Stimulated activated CD4-positive, alpha-beta T cell treated with anti-CD3 and anti-CD28 coated beads, Interleukin-15, amount 100 ng/mL, for 1 hour (primary cell): ENCODE measurements at places on chromosomes 11 and 22.

DNA sequence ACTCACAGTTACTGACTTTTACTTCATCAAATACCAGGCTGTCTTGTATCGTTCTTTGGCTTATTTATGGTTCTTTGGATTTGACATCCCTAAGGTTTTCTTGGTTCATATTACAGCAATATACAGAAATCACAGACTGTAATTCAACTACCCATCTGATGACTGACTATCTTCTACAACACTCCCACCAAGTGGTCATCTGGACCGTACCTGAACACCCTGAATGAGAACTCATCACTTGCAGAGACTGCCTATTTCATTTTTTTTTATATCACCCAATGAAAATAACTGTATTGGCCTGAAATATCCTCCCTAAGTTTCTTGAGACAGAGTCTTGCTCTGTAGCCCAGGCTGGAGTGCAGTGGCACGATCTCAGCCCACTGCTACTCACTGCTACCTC lies 9.5 kb upstream of the UPB1 start:
- no peak for DNase-seq

DNA sequence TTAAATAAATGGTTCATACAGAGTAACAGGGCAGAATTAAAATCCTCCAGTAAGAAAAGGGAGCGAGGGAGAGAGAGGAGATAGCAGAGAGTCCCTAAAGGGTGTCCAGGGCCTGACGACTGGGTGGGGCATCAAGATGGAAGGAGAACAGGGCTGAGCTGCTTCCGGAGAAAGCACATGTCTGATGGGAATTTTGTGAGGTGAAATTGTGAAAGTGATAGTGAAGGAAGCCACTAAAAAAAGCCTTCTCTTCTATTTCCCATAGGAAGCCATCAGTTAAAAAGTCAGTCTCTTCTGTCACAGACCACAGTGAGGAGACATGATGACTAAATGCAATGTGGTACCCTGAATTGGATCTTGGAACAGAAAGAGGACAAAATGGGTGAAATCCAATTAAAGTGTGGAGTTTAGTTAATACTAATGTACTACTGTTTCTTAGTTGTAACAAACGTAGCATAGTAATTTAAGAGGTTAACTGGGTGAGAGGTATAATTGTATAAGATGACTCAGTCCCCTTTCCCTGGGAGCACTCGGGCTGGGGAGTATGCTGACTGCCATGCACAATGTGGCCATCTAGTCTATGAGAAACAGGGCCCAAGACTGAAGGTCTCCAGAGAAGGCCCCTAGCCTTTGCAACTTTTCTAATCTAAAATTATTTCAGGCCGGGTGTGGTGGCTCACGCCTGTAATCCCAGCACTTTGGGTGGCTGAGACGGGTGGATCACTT lies 29.5 kb upstream of the FCHSD2 start:
- no peak for DNase-seq

- DNase-seq, result no peak
These were observed 45.4 kb downstream of the KCNC1 start for GRCh38 chr11:17779861-17780594.

DNA sequence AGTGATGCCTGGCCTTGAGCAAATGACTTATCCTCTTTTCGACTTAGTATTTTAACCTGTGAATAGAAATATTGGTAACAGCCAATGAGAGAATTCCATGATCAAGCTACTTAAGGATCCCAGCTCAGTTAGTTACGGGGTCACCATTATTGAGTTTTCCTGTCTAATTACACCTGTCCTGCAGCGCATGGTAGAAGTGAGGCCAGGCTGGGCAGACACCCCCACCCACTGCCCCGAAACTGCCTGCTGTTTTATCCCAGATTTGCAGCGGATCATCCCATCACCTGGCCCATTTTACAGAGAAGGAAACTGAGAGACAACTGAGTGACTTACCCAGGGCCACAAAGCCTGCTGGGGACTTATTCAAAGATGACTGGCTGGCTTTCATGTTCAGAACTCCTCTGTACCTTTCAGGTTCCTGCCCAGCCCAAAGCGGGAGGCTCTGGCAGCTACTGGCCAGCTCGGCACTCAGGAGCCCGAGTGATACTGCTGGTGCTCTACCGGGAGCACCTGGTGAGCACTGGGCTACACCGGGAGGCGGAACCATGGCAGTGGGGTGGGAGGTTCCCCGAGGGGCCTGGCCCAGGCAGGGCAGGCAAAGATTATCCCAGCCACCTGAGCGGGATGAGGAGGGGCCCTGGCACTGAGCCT lies 1.4 kb downstream of the MUS81 start:
- no peak for DNase-seq

GRCh38 chr11:44949160-44950030 lies 1.3 kb downstream of the TP53I11 start:
- DNase-seq, result no peak

DNA sequence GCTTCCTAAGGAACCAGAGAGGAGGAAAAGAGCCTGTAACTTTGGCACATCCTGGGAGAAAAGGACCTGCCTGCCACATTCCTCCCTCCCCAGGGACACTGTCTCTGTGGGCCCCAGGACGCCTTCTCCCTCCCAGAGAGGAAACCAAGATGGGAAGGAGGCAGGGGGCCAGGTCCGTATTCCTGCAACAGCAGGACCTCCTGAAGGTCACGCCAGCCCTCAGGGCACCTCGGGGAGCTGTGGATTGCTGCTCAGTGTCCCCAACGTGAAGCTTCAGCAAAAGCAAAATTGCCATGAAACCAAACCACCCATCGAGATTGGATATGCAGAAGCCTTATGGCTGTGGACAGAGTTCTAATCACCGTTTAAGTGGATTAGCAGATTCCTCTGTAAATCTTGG lies 86.7 kb downstream of the ARHGAP8 start:
- DNase-seq, result no peak

GRCh38 chr11:79404325-79404724 lies 36.5 kb downstream of the TENM4 start:
- DNase-seq, result no peak

DNA sequence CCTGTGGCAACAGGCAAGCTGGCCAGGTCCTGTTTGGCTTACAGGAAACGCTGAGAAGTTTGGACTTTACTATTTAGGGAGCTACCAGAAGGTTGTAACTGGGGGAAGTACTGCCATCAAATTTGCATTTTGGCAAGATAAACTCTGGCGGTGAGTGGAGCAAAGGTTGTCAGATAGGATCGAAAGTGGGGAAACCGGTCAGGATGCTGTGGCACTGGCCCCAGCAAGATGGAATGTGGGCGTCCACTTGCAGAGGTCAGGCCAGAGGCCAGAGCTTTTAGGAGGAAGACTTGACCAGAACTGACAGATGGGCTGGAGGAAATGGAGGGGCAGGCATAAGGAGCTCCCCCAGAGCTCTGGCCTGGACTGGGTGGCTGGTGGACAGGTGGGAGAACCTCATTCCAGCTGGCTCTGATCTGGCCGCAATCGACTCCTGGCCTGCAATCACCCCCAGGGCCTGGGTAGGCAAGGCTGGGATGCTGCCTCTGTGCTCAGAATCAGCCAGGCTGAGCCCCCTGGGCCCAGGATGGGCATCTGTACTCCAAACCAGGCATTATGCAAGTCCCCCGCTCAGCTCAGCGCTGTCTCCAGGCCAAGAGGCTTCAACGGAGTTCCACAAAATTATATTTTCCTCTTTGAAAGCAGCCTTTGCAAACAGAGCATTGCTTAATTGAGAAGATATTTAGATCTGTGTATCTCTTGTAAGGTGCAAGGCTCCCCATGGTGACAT lies 178.3 kb upstream of the NECTIN1 start:
- DNase-seq, result no peak

GRCh38 chr11:47981667-47982404 lies 1.5 kb downstream of the PTPRJ start:
- no peak for DNase-seq

GRCh38 chr11:13962562-13963168 lies at the start of gene SPON1:
Gene SPON1, plus strand, starts transcription at chr11:13962723. Its CDS starts 182 bp downstream, at chr11:13962905.
- no peak for DNase-seq

DNA sequence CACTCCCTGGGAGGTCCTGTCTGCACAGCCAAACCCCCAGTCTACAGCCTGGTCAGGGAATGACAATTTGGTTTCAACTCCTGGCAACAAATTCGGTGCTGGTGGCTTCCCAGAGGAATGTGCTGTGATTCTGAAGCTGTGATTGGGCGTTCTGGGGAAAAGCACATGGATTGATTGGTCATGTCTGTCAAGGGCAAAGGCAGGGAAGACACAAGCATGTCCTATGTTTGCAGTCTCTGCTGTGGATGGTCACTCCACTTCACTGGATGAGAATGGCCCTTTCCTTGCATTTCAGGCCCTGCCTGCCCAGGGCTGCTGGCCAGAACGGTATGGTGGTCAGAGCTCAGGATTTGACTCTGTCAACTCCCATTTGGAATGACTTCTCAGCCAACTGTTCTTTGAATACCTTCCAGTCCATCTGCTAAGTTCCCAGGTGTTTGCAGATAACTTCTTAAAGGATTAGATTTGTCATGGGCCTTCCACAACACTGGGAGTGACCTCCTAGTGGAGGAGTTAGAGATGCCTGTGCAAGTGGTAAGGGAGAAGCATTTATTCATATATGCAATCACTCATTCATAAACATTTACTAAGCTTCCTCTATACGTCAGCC lies 42.7 kb downstream of the SGSM1 start:
- no peak for DNase-seq

DNA sequence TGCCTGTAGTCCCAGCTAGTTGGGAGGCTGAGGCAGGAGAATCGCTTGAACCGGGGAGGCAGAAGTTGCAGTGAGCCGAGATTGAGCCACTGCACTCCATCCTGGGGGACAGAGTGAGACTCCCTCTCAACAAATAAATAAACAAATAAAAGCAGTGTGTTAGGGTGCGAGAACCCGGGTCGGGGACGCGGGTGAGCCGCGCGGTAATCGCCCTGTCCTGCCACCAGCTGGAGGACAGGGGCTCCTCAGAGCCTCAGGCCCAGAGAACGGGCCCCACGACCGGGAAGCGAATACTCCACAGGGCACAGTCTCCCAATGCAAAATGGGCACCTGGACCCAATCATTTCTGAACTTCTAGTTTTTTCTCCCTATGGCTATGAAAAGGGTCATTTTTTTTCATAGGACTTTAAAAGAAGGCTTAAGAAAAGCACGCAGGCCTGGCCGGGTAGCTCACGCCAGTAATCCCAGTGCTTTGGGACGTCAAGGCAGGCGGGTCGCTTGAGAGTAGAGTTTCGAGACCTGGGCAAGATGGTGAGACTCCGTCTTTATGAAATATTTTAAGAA lies 744 bp upstream of the MCM5 start:
- DNase-seq, result no peak

DNA sequence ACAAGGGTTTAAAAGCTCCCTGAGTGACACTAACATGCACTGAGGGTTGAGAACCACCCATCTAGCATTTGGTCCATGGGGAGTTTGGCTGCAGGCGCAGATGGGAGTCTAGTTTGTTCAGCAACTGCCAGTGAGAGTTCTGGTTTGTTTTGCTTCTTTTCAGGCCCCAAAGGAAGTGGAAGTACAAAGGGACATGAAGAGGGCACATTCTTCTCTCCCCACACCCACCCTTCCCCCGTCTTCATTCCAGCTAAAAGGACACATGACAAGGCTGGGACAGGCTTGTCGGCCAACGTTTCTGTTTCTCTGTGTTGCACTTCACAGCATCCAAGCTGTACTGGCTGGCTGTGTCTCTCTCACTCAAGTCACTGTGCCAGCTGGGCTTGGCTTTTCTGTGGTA lies 8.2 kb upstream of the ENDOD1 start:
- DNase-seq, result no peak

- no peak for DNase-seq
These were observed 1.2 kb downstream of the VEGFB start for GRCh38 chr11:64235437-64236161.

DNA sequence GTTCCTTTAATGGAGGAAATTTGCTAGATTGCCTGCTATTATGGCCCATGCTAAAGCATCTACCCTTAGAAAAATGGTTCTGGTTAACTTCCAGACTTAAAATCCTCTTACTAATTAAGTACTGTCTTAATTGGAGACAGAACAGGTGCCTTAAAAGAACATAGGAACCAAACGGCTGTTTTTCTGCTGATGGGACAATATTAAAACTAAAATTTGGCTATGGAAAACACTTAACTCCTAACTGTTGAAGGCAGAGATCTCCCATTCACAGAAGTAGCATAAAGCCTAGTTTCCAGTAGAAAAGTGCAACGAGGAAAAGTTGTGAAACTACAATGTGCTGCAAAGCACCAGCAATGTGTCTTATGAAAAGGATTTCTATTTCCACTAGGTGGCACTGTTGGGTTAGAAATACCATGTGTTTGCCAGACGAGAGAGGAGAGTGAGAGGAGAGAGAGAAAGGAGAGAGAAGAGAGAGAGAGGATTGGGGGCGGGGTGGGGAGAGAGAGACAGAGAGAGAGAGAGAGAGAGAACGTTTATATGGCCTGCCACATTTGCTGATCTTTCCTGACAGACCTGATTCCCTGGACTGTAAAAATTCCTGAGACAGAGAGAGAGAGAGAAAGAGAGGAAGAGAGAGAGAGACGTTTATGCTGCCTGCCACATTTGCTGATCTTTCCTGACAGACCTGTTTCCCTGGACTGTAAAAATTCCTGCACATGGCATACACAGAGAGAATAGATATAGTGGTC lies 51.5 kb downstream of the FAM181B start:
- DNase-seq, result no peak

DNA sequence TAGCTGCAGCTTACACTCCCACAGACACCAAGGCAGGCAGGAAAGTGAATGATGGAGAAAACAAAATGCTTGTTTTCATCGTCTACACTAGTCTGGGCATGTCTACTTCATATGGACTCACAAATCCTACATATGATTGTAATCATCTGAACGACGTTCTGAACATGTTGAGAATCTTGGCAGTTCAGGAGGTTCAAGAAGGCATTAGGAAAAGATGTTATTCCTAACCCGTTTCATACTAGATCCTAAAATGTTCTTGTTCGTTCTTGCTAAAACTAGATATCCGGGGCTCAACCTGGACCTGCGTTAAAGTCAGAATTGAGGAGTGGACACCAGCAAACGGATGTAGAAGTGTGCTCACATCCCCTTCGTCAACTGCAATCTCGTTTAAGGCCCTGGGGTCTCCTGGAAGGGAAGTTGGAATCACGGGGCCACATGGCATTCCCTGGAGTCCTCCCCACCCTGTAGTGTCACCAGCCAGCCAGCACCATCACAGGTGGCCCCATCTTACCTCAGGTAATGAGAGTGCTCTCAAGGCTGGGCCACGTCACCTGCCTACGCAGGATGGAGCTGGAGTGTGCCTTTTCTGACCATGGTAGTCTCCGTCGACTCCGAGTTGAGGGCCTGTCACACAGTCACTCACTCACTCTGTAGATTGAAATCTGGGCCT lies 37.3 kb downstream of the C11orf58 start:
- DNase-seq, result no peak

DNA sequence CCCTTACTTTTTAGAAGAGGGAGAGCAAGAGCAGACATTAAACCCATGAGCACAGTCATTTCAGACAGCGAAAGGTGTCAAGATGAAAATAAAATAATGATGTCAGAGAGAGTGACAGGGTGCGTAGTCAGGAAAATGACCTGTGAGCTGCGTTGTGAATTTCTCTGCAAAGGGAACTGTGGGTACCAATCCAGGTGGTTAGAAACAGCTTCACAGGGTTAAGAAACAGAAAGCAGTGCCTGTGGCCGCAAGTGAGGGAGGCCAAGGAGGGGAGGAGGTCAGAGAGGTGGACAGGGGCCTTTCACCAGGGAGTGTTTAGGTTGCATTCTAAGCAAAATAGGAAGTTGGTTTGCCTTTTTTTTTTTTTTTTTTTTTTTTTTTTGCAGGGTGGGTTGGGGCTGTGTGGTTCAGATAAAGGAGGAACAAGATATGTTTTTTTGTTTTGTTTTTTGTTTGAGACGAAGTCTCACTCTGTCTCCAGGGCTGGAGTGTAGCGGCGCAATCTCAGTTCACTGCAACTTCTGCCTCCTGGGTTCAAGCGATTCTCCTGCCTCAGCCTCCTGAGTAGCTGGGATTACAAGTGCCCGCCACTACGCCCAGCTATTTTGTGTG lies 7.9 kb downstream of the TIGD3 start:
- DNase-seq, result no peak
